ENCODE measurements at places on chromosomes 5 and 9. TPM values are rescaled to one million over a fixed set of nuclear protein-coding genes. Genes with fewer than 3 reads are reported as not detected.

- no peak for DNase-seq
Measured at GRCh38 chr9:5336688-5337087, 3.0 kb downstream of the RLN1 start.

GRM6 gene
- not detected for total RNA-seq

DNA sequence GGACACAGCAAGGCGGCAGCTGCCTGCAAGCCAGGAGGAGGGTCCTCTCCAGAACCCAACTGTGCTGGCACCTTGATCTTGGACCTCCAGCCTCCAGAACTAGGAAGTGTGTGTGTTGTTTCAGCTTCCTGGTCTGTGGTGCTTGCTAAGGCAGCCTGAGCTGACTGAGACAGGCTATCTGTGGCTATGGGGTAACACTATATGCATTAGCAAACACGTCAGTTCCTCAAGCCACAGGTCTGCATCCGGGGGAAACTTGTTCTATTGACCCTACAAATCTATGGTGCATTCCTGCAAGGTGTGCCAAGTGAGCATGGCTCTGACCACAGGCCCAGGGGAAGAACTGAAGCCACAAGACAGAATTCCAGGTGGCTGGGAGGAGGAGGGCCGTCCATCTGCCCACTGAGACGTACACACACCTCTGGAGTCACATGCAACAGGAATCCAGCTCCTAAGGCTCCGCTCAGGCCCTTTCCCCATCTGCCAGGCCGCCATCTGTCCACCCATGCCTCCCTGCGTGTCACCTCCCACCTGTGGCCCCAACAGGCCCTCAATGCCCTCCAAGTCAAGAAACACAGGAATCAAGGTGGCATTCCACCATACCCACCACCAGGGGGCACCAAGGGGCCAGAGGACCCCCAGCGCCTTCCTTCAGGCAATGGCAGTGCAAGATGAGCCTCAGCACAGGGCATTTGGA is 174.9 kb downstream of the ROR2 start:
- DNase-seq: no peak

WDR38 gene
- not detected for total RNA-seq

DNA sequence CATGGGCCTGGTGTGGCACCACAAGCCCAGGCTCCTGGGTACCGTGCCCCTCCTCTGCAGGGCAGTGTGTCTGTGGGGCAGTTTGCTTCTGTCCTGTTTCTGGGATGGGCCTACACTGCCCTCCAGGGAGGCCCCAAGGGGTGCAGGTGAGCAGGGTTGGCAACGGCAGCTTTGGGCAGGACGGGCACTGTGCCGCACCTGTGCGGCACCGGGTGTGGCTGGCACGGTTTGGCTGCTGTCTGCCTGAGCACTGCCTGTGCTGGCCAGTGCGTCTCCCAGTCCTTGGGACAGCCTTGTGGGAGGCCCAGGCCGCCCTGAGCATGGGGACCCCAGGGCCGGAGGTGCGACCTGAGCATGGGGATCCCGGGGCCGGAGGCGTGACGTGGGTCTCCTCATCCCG is 37.2 kb downstream of the RXRA start:
- no peak for DNase-seq

DNA sequence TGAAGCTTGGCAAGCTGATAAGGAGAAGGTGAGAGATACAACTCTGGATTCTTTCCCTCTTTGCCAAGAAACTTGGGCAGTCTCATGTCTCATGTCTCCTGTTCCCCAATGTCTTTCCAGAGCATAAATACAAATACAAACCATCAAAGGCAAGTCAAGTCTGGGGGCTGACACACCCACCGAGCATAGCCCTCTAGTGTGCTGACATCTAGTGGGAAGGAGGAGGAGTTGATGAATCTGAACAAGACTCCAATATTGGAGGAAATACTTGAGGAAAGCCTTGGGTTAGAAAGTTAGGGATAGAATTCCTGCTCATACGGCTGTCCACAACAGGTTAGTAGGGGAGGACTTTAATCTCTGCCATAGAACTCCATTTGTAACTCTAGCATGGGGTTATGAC is 8.6 kb downstream of the MLANA start:
- no peak for DNase-seq

DNA sequence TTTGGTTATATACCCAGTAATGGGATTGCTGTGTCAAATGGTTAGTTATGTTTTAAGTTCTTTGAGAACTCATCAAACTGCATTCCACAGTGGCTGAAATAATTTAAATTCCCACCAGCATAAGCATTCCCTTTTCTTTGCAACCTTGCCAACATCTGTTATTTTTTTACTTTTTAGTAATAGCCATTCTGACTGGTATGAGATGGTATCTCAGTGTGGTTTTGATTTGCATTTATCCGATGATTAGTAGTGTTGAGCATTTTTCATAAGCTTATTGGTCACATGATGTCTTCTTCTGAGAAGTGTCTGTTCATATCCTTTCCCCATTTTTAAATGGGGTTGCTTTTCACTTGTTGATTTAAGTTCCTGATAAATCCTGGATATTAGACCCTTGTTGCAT is 435.7 kb upstream of the RIOK2 start:
- DNase-seq: no peak

DNA sequence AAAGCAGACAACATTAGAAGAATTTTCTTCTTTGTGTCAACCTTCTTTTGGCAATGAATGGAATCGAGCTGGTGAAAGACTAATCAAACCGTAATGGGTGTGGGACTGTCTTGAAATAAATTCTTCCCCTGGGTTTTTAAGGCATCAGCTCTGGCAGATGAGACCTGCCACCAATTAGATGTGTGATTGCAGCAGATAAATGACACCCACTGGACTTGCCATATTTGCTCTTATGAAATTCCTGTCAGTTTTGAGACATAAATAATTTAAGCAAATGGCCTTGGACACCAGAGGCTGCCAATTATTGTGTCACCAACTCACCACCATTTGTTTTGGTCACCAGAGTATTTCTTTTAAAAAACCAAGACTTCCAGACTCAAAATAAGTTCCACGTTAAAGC is 135.9 kb upstream of the RGMB start:
- no peak for DNase-seq

DNA sequence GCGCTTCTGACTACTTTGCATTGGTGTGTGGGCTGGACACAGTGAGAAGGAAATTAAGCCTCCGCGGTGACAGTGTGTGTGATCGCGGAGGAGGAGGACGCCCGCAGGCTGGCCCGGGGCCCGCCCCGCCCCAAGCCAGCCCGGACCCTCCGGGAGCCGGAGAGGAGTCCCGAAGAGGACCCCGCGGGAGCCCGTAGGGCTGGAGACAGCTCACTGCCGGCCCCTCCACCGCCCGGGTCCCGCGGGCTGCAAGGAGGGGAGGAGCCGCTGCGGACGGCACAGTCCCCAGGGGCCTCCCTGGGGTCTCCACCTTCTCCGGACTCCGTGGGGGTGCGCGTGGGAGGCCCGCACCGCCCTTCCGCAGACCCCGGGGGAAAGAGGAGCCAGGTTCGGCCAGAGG is 146.4 kb upstream of the ERCC6L2 start:
- no peak for DNase-seq

DNA sequence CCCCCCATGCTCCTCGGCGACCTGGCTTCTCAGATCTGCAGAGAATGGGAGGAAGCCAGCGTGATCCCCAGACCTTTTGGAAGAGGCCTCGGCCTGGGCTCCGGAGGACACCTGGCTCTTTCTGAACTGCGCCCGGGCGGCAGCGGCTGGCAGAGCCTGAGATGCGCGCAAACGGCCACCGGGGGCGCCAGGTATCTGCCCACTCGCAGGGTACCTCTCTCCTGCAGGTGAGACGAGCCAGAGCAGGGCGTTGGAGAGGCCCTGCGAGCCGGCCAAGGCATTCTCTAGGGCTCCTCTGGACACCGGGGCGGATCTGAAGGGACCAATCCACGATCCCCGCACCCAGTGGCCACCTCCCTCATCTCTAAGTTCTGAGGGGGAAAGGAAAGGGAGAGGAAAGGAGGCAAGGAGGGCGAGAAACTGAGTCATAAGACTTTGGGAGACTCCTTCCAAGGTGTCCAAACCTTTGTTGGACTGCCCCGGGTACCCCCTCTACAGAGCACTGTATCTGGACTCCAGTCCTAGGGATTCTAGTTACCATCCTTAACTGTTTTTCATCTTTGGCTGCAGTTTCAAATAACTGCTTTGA is 55.0 kb upstream of the SLC46A2 start:
- DNase-seq: no peak

SLC22A4 gene
- total RNA-seq: 0.75 TPM

DNA sequence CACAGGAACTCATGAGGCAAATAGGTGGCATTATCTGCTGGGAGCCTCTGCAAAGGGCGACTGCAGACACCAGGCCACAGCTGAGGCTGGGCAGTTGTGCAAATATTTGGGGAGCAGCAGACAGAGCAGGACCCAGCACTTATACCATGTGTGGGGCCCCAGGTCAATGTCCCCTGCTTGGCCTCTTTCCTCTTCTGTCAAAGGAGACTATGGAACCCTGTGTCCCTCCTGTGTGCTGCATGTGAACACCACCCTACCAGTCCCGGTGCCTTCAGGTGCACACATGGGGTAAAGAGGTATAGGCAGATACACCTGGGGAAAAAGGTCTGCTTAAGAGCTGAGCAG is 50.8 kb downstream of the ROR2 start:
- DNase-seq: no peak

DNA sequence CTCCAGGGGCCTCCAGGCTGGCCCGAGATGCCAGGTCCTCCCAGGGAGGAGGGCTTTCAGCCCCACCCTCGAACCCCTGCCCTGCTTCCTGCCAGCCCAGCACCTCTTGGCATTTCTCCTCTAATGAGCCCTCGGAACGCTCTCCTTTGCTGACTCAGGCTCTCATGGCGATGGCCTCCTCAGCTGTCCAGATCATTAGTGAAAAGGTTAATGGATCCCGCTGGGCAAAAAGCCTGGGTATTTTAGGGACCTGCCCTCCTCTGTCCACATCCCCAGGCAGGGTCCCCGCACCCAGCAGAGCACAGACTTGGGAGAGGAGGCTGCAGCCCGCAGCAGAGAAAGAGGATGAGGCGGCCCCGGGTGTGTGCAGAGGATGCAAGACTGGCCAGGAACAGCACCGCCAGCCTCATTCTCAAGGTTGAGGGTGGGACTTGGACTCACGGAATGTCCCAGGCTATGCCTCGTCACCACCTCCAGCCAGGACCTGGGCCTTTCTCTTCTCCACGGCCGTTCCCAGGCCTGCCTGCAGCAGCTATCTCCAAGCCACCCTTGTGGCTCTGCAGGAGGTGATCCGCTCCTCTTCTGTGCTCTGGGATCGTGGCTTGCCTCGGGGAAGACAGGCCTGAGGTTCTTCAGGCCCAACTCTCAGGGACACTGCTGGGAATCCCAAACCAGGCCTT is 23.0 kb upstream of the ADAMTS2 start:
- no peak for DNase-seq

TMEM215 gene
- total RNA-seq: not detected

NUP214 gene
- total RNA-seq: 18.5 TPM

SPINK13 gene
- 0.58 TPM for total RNA-seq

DIRAS2 gene
- total RNA-seq: 4.8 TPM

- DNase-seq: no peak
Measured at GRCh38 chr5:55370291-55370925, 62.6 kb downstream of the MTREX start.

DNA sequence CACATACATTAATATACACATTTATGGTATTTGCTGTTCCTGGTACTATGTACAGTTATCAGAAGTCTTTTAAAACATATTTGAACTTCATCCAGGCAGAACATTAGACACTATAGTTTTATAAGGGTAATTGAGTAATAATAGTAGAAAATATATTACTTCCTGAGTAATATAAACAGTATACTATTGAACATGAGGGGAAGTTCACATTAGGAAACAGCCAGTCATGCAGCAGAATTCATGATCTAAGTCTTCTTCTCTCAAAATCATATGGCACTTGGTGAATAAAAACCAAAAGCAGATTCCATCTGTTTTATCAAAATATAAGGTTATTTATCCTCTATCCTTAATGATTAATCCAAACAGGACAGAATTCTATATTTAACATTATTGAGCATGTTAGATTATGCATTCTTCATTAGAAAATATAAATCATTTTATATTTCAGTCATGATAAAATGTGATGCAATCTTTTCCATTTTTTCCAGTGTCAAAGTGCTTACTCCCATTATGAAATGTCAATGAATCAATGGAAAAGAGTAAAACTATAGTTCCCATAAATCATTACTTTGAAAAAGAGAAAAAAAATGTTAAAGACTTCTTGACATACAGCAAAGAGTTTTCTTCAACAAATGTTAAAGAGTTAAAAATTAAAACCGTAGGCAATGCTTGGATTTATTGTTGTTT is 584.3 kb upstream of the TUSC1 start:
- DNase-seq: no peak

GRCh38 chr9:71774920-71775319 is 6.6 kb upstream of the CEMIP2 start:
- no peak for DNase-seq

DNA sequence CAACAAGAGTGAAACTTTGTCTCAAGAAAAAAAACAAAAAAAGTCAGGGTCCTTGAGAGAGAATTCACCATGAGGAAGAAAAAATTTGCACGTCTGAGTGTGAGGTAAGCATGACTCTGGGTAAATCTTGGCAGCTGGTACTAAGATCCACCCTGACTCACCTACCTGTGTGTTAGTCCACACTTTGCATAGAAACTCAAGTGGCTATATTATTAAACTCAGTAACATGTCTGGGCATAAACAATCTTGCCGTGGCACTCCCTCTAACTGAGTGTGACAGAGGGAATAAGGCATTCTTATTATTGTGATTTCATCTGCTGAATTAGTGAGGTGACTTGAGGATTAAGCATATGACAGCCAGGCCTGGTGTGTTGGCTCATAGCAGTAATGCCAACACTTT is 259.4 kb upstream of the VLDLR start:
- DNase-seq: no peak

DNA sequence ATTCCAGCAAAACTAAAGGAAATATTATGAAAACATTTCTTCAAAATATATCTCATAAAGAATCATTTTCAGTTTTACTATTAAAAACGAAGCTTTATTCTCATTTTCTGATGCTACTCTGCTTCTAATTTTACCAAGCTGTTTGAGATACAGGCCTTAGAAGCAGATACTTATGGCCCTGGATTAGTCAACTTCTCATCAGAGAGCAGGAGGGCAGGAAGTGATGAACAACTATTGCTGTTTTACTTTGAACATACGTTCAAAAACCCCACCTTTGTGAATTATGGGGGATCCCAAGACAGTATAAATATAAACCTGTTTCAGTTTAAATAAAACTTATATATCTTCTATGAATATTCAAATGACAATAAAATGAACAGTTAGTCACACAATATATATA is 16.0 kb downstream of the MPDZ start:
- DNase-seq: no peak

GFI1B gene
- total RNA-seq: not detected

DNA sequence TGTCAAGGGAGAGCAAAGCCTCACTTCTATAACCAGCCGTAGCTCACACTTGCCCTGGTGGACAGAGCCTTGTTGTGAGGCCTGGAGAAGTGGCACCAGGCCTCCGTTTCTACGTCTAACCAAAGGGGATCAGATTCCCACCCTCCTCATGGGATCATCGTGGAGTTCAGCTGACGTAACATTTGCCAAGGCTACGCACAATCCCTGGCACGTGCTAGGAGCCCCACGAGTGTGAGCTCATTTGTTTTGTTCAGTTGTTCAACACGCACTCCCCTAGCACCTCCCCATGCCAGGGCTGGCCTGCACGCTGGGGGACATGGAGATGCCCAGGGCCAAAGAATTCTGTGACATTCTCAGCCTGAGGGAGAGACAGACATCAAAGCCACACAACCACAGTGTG is 23.1 kb downstream of the ADGRD2 start:
- no peak for DNase-seq

All from epithelial cell of proximal tubule (primary cell).